ENCODE measurements at places on chromosomes 7 and 10. TPM values are rescaled to one million over a fixed set of nuclear protein-coding genes. Genes with fewer than 3 reads are reported as not detected.
A peak's percentile ranks its signal among the peaks of the same experiment; 100 is the strongest.

DNA sequence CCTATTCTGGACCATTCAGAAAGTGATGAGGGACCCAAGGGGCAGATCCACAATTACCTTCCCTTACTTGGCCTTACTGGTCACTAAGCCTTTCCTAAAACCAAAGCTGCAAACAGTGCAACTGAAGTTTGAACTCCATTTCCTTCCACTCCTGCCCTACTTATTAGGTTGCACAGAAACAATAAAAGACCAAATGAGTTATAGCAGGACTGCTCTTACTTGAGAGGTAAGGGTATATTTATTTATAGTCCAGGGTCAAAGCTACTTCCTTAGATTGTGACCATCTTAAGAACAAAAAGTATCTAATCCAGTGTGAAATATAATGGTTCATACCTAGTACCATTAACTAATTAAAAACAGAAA is 27.0 kb downstream of the CDK6 start:
- H3K27ac ChIP-seq: peak overlapping the region; percentile 93
- H3K4me3 ChIP-seq: peak overlapping the region; percentile 66
- no peak for DNase-seq
- H3K4me1 ChIP-seq: peaks cover 93% of the 10 kb centered on the region

GRCh38 chr7:113819474-113819873 is 99.3 kb downstream of the PPP1R3A start:
- H3K36me3 ChIP-seq: no peaks in the 10 kb centered on the region
- H3K4me3 ChIP-seq: no peak overlapping the region
- no peak overlapping the region for H3K27ac ChIP-seq
- H3K27me3 ChIP-seq: no peaks in the 10 kb centered on the region
- H3K4me1 ChIP-seq: no peaks in the 10 kb centered on the region
- DNase-seq: no peak

PODXL gene
- 0.75 TPM for total RNA-seq

GRCh38 chr7:130299866-130300265 is 6.9 kb downstream of the CPA4 start:
- H3K4me1 ChIP-seq: no peaks in the 10 kb centered on the region

TRIL gene
- total RNA-seq: 0.39 TPM

GRCh38 chr7:140402178-140402835 is 1.6 kb upstream of the RAB19 start:
- H3K27ac ChIP-seq: peak overlapping the region; percentile 90
- H3K36me3 ChIP-seq: peaks cover 11% of the 10 kb centered on the region
- no peaks in the 10 kb centered on the region for H3K27me3 ChIP-seq
- peaks cover 54% of the 10 kb centered on the region for H3K4me1 ChIP-seq

CALML5 gene
- not detected for total RNA-seq

TMEM236 gene
- total RNA-seq: 0.05 TPM

TES gene
- total RNA-seq: 36.2 TPM

CDH23 gene
- 0.57 TPM for total RNA-seq

DNA sequence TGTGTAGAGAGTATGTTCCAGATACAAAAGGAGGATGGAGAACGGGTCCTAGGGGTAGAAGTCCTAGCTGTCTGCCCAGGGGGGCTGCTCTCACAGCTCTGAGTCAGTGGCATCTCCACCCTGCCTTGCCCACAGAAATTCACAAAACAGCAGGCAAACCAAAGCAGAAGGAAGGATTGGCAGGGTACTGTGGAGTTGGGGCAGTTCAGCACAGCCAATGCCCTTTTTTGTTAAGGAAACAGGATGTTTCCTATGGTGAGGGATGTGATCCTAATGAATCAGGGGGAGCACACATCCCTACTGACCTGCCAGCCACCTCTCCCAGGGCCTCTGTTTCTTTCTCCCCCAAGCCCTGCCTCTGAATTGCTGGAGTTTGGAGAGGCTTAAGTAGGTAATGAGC is 457.6 kb downstream of the PLXNA4 start:
- no peak overlapping the region for H3K4me3 ChIP-seq
- H3K36me3 ChIP-seq: no peaks in the 10 kb centered on the region
- no peak overlapping the region for H3K27ac ChIP-seq
- no peaks in the 10 kb centered on the region for H3K4me1 ChIP-seq
- DNase-seq: no peak

DNA sequence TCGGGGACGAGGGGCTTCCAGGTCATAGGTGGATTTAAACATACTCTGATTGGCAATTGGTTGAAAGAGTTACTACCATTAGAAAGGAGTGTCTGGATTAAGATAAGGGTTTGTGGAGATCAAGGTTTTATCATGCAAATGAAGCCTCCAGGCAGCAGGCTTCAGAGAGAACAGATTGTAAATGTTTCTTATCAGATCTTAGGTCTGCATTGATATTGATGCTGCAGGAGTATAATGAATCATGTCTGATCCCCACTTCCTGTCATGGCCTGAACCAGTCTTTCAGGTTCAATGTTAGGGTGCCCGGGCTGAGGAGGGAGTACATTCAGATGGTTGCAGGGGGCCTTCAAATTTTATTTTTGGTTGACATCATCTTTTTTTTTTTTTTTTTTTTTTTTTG is 51.4 kb downstream of the SH3PXD2A start:
- peaks cover 31% of the 10 kb centered on the region for H3K4me1 ChIP-seq
- peaks cover 2% of the 10 kb centered on the region for H3K36me3 ChIP-seq
- H3K4me3 ChIP-seq: no peak overlapping the region
- DNase-seq: peak; percentile 5
- H3K27ac ChIP-seq: peak overlapping the region; percentile 35

UNCX gene
- not detected for total RNA-seq

DNA sequence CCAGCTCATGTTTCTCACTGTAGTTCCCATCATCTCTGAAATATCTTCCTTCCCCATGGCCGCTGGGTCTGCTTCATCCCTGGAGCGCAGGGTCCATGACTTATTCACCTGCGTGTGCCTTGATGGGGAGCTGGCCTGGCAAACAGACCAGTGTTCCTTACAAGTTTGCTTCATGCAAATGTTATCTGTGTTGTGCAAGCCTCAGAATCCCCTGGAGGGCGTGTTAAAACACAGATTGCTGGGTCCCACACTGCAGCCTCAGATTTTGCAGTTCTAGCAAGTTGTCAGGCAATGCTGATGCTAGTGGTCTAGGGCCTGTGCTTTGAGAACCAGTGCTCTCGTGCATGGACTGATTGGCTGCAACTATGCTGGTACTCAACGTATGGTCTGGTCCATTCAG is 7.2 kb upstream of the DMBT1 start:
- peaks cover 2% of the 10 kb centered on the region for H3K27me3 ChIP-seq
- H3K4me1 ChIP-seq: peaks cover 2% of the 10 kb centered on the region

- no peaks in the 10 kb centered on the region for H3K36me3 ChIP-seq
- H3K27me3 ChIP-seq: peaks cover 3% of the 10 kb centered on the region
- H3K27ac ChIP-seq: no peak overlapping the region
- no peak overlapping the region for H3K4me3 ChIP-seq
Measured at GRCh38 chr7:117962366-117962994, 89.2 kb upstream of the CTTNBP2 start.

HSPA12A gene
- total RNA-seq: not detected

- peak; percentile 1 for DNase-seq
- peaks cover 69% of the 10 kb centered on the region for H3K27me3 ChIP-seq
Measured at GRCh38 chr7:6271060-6271658, 1.3 kb downstream of the CYTH3 start.

DNA sequence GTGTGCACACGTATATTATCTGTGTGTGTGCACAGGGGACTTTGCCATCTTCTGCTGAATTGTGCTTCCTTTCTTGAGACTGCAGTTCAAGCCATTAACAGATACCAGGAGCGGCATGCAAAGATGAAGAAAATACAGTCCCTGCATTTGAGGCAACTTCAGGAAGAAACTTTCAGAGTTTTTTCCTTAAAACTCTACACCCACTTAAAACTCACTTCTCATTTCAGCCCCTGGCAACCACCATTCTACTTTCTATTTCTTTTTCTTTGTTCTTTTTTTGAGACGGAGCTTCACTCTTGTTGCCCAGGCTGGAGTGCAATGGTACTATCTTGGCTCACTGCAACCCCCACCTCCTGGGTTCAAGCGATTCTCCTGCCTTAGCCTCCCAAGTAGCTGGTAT is 448.9 kb upstream of the ZMIZ1 start:
- no peak overlapping the region for H3K27ac ChIP-seq
- no peak for DNase-seq
- no peak overlapping the region for H3K4me3 ChIP-seq
- H3K36me3 ChIP-seq: no peaks in the 10 kb centered on the region

DNA sequence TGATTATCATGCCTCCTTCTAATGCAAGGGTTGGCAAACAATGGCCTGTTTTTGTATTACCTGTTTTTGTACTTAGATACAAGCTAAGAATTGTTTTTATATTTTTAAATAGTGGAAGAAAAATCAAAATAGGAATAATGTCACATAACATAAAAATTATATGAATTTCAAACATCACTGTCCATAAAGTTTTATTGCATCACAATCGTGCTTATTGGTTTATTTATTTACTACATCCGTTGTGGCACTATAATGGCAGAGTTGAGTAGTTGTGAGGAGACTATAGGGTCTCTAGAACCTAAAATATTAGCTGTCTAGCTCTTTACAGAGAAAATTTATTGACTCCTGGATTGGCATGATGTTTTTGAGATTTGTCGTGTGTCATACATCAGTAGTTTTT is 4.1 kb downstream of the KIF20B start:
- DNase-seq: no peak
- H3K27me3 ChIP-seq: no peaks in the 10 kb centered on the region
- peaks cover 16% of the 10 kb centered on the region for H3K36me3 ChIP-seq
- no peak overlapping the region for H3K27ac ChIP-seq
- H3K4me3 ChIP-seq: peak overlapping the region; percentile 17

SAMD9 gene
- total RNA-seq: 11.8 TPM

GRCh38 chr7:24943096-24943948 is 36.7 kb downstream of the OSBPL3 start:
- H3K27ac ChIP-seq: no peak overlapping the region
- peaks cover 68% of the 10 kb centered on the region for H3K4me1 ChIP-seq
- DNase-seq: no peak
- H3K36me3 ChIP-seq: peaks cover 21% of the 10 kb centered on the region

- H3K27ac ChIP-seq: no peak within 1 kb of the TSS
- H3K4me3 ChIP-seq: peak within 1 kb of the TSS; percentile 54
- no peak for DNase-seq
Measured at GRCh38 chr7:88306590-88307048, at the start of gene STEAP4. Gene STEAP4 (minus strand): TSS chr7:88306894. CDS start chr7:88284269, 22,625 bp downstream.

DNA sequence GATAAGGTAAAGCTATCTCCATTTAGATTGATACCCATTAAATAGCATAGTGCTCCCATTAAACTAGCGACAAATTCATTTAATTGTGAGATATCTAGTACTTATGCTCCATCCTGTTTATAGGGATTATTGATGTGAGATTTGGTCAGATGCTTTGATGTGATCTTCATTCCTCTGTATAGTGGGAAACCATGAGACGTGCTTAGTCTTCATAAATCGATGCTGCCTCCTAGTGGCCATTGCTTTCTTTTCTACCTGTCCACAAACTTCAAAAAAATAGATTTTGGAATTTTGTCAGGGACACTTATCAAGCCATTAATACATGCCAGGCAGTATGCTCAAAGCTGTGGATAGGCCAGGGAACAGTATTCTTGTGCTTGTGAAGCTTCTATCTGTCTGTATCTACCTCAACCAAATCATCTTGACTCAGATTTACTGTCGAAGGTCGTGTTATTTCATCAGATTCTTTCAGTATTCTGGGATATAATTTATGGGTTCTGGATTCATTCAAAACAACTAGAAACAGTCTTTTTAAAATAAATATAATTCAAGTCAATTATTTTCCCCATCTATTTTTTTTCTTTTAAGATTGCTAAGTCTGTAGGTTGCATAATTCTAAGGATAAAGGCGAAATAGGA is 12.0 kb downstream of the LSM8 start:
- no peaks in the 10 kb centered on the region for H3K27me3 ChIP-seq
- peak; percentile 21 for DNase-seq
- H3K4me3 ChIP-seq: no peak overlapping the region
- peaks cover 10% of the 10 kb centered on the region for H3K36me3 ChIP-seq

SHH gene
- not detected for total RNA-seq

- no peaks in the 10 kb centered on the region for H3K4me1 ChIP-seq
- H3K36me3 ChIP-seq: no peaks in the 10 kb centered on the region
- H3K27me3 ChIP-seq: no peaks in the 10 kb centered on the region
- no peak overlapping the region for H3K27ac ChIP-seq
- no peak overlapping the region for H3K4me3 ChIP-seq
- no peak for DNase-seq
Measured at GRCh38 chr7:158063850-158064610, 523.6 kb downstream of the PTPRN2 start.

DNA sequence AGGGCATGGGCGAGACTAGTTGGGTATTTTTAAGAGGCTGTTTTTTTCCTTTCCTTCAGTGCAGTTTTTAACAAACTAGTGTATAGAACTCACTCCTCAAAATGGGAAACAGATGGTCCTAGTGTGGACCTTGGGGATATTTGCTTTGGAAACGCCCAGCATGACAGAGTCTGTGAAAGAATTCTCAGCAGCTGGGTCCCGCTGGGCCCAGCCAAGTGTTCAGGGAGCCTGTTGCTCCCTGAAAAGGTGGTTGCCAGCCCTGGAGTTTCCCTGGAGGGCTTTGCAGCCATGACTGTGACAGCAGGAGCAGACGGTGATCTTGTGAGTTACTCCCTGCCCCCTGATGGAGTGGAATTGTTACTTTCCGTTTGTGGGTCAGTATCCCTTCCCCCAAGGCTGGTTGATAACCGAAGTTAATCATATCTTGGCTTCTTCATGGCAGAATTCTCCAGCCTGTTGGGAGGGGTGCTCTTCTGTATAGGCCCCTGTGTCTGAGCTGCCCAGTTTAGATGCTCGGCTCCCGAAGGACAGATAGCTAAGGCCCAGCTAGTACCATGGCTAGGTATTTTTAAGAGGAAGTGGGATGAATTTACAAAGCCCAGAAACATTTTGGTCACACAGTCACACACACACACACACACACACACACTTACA is 278.6 kb upstream of the HABP2 start:
- H3K4me1 ChIP-seq: no peaks in the 10 kb centered on the region
- peaks cover 2% of the 10 kb centered on the region for H3K27me3 ChIP-seq
- no peak overlapping the region for H3K4me3 ChIP-seq
- DNase-seq: no peak

GPR15LG gene
- total RNA-seq: not detected

NODAL gene
- not detected for total RNA-seq

PAX4 gene
- total RNA-seq: not detected

DNA sequence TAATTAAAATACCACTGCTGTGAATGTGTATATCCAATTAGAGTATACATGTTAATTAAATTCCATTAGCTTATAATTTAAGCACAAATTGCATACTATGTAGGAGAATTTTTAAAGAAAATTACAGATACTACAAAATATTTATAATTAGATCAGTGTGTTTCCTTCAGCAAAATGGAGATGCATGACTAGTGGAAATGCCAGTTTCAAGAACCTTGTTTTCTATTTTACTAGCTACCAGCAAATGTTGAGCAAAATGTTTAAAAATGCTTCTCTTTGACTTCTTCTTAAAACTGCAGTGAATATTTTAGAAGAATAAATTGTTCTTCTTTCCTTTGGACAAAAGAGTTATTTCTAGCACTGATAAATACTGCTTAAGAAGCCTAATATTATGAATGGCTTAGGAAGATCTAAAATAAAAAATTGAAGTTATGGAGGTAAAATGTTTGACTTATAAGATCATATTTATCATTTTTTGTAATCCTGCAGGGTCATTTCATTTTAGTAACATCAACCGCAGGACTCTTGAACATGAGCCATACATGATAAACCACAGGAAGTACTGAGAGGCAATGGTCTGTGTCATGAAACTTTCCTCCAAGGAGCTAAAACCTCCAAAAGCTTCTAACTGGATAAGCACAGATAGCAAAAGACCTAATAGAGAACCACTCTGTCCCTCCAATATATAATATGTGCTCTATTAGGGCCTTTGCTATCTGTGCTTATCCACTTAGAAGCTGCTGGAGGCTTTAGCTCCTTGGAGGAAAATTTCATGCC is 1066.0 kb upstream of the CELF2 start:
- no peak overlapping the region for H3K27ac ChIP-seq
- H3K4me1 ChIP-seq: no peaks in the 10 kb centered on the region
- H3K4me3 ChIP-seq: no peak overlapping the region
- no peaks in the 10 kb centered on the region for H3K27me3 ChIP-seq
- no peak for DNase-seq
